ENCODE measurements at places on chromosomes 5 and 9.

DNA sequence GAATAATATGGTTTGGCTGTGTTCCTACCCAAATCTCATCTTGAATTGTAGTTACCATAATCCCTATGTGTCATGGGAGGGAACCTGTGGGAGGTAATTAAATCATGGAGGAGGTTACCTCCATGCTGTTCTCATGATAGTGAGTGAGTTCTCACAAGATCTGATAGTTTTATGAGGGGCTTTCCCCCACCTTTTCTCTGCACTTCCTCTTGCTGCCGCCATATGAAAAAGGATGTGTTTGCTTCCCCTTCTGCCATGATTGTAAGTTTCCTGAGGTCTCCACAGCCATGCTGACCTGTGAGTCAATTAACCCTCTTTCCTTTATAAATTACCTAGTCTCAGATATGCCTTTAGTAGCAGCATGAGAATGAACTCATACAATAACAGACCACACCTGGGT lies 63.7 kb upstream of the PRR16 start:
- no peak for DNase-seq

DNA sequence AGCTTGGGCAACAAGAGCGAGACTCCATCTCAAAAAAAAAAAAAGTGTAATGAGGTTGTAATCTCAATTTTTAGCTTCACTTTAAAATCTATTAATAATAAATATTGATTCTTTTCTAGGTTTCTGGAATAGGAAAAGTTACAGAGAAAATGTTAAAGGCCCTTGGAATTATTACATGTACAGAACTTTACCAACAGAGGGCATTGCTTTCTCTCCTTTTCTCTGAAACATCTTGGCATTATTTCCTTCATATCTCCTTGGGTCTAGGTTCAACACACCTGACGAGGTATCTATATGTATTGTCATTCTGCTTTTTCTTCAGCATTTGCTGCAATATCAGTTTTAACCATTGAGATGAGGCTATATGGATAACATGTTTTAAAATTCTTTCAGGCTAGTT lies 26.6 kb upstream of the ANKDD1B start:
- no peak for DNase-seq

DNA sequence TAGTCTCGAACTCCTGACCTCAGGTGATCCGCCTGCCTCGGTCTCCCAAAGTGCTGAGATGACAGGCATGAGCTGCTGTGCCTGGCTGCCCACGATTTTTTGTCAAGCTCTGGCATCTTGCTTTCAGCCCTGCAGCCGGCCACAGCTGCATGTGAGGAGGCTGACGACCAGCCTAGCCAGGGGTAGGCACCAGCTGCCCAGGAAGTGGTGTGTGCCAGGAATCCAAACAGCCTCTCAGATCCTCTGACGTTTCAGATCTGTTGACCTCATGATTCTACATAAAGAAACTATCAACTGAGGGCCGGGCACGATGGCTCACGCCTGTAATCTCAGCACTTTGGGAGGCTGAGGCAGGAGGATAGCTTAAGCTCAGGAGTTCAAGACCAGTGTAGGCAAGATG lies 19.0 kb downstream of the DYNC2I2 start:
- no peak for DNase-seq

DNA sequence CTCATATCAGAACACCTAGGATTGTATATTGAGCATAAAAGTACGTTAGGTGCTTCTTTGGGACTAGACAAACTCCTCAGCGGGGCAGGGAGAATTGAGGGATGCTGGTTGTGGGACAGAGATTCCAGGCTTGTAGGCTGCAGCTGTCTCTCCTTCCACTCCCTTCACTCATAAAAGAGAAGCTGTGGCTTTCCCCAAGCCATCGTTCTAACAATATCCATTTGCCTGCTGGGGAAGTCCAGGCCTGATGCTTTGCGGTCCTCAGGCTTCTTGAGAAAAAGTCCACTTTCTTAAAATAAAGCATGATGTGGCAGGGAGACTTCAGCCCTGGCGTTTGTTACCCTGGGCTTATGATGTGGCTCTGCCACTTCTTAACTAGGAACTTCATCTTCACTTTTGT lies 129.3 kb upstream of the OSMR start:
- DNase-seq, result no peak

- peak; percentile 16 for DNase-seq
Measured at GRCh38 chr9:98117984-98118639, 910 bp downstream of the TRIM14 start.

GRCh38 chr5:149149942-149150341 lies 8.6 kb downstream of the ABLIM3 start:
- no peak for DNase-seq

All from activated T-helper 9 cell treated with anti-CD3 and anti-CD28 coated beads, Interleukin-2, amount 50 U/mL, for 16 hours (primary cell).